Endothelial cell of umbilical vein (primary cell): ENCODE measurements at places on chromosomes 2 and 18.
A peak's percentile ranks its signal among the peaks of the same experiment; 100 is the strongest.

- no peak for DNase-seq
Observed at GRCh38 chr2:133412694-133413093, 155.6 kb downstream of the NCKAP5 start.

GRCh38 chr18:67519592-67519991, 3.1 kb upstream of the DSEL start:
- DNase-seq: no peak

DNA sequence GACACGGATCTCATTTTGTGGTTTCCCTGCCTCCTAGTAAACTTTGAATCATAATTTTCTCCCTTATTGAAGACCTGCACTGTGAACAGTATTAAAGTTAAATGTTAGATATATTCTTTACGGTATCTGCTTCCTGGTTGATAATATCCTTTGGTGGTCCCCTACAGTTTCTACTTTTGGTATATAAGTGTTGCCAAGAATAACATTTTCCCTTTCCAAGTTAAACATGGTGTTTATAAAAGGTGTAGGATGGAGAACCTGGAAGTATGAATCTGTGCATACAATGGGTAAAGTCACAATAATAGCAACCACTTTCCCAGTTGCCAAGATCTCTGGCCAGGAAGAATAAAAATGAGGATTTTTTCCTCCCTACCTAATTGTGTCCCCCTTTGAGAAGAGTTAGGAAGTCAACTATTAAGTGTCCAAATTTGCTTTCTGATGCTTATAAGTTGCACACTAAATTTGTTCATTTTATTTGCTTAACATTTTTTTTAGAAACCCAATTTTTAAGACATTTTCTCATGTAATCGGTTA, 201.0 kb upstream of the STK17B start:
- peak; percentile 88 for DNase-seq

DNA sequence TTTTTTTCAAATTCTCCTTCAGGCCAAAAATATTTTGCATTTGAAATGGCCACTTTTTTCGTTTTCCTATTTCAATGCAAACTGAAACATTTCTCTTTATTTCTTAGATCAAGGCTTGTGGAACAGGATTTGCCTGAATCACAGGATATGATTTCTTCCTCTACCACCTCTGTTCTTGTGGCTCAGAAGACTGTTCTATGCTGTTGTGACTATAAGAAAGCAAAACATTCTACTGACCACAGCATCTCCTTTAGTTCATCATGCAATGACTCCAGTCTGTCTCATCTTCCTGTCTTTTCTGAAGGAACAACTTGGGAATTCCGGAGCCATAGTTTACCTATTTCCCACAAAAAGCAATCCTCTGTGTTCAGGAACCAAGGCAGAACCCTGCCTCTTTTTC, 16.2 kb upstream of the ZNF512 start:
- DNase-seq: peak; percentile 82

DNA sequence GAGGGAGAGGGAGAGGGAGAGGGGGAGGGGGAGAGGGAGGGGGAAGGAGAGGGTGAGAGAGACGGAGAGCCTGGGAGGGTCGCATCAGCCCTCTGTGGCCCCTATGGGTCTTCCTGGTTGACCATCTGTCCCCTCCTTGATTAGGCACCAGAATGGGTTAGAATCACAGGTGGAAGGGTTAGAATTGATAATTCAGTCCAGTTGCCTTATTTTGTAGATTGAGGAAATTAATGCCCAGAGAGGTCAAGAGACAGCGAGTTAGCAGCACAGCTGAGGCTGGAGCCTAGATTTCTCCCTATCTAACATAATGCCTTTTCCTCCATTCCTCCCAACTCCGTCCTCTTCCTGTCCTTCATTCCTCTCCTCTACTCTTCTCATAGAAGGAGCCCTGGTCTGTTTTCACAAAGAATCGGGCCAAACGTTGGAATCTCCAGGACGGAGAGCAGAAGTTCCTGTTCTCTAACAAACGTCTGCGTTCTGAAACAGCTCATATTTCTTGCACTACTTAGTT, 338 bp upstream of the THUMPD2 start:
- peak; percentile 17 for DNase-seq

GRCh38 chr2:50355891-50356290, 676.0 kb downstream of the NRXN1 start:
- DNase-seq: no peak

GRCh38 chr18:79604913-79605880, 74.4 kb upstream of the CTDP1 start:
- DNase-seq: no peak

DNA sequence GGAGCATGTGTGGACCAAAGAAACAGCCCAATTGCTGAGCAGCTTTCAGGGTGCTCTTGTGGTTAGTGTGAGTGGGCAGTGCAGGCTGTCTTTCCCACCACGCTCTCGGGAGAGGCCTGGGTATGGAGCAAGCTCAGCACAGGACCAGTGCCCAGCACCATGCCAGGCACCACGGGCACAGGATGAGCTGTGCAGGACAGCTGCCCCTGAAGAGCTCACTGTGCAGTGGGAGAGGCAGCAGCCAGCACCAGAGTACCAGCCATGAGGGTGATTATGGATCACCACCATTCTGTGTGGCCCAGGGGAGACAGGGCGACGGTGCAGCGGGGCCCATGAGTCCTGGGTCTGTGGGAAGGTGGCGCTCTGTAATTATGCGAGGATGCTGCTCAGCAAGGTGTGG, 29.7 kb upstream of the FAHD2A start:
- DNase-seq: no peak

DNA sequence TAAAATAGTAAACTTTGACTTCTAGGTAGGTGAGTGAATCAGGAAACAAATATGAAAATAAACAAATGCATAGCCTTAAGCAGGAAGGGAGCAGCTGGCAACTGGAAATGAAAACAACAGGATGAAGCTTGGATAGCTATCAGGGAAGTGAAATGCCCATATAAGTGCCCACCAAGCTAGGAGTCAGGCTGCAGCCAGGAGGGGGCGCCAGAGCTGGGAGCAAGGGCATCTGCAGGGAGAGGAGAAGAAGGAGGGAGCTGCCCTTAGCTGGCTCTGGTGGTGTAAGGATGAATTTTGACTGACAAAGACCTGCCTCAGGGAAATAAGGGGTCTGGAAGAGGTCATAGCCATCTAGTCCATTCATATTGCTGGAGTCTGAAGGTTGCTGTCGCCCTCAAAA, 298.3 kb downstream of the TDRD15 start:
- DNase-seq: no peak

DNA sequence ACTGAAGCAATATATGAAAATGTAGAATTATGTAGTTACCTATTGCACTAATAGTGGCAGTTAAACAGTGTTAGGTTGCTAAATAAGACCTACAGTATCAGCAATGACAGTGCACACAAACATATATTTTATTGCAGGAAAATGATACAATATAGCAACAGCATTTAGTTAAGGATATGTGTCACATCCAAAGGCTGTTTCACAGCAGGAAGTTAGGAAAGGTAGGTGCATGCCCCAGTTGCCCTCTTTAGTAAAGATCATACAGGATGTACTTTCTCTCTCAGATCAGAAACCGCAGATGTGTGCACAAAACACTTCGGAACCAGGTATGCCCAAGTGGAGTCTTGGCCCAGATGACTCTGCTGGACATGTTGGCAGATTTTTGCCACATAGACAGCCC, 444.1 kb downstream of the XIRP2 start:
- DNase-seq: peak; percentile 5

- DNase-seq: no peak
Observed at GRCh38 chr18:69528435-69528834, 127.7 kb downstream of the DOK6 start.

GRCh38 chr2:120995656-120996190, 260.1 kb downstream of the GLI2 start:
- DNase-seq: no peak

- DNase-seq: no peak
Observed at GRCh38 chr18:306608-307255, 38.9 kb upstream of the THOC1 start.

DNA sequence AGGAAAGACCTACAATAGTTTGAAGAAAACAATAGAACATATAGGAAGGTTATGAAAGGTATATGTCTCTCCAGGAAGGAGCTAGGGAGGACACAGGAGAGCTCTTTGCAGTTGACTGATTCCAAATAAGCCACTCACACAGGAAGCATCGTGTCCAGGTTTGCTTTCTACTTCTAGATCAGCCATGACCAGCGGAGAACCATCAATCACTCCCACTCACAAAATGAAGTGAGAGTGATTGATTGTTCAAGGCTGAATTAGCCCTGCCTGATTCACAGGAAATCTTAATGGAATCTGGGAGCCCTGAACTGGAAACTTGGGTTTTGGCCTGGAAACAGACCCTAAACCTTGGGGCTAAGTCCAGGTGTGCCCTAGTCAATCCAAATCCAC, 1292.2 kb upstream of the ZEB2 start:
- DNase-seq: peak; percentile 20

DNA sequence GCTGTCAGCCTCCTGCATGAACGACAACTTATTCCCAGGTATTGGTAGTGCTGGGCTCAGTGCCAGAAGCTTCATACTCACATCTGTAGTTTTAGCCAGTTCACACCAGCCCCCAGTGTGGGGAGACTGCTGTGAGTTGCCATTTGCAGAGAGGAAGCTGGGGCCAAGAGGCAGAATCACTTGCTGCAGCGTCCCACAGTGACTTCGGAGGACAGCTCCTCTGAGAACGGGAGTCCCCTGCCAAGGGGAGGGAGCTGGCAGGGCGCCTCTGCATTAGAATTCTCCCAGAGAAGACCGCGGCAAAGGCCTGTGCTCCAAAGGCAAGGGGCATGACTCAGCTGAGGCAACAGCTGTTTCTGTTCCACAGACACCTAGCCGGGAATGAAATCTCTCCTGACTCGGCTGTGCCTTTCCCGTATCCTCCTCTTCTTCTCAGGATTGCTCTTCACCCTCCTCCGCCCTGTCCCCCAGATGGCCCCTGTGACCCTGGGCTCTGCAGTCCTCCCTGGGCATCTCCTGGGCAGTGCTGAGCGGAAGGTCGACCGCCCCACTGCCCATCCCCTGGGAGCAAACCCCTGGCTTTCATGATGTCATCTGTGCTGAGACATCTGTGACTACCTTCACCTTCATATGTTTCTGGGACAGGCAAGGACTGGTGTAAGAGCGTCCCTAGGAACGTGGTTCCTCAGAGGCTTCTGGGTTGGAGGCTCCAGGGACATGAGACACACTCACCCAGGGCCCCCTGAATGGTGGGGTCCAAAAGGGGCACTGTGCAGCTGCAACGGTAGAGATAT, 18.0 kb downstream of the MAL start:
- DNase-seq: no peak

DNA sequence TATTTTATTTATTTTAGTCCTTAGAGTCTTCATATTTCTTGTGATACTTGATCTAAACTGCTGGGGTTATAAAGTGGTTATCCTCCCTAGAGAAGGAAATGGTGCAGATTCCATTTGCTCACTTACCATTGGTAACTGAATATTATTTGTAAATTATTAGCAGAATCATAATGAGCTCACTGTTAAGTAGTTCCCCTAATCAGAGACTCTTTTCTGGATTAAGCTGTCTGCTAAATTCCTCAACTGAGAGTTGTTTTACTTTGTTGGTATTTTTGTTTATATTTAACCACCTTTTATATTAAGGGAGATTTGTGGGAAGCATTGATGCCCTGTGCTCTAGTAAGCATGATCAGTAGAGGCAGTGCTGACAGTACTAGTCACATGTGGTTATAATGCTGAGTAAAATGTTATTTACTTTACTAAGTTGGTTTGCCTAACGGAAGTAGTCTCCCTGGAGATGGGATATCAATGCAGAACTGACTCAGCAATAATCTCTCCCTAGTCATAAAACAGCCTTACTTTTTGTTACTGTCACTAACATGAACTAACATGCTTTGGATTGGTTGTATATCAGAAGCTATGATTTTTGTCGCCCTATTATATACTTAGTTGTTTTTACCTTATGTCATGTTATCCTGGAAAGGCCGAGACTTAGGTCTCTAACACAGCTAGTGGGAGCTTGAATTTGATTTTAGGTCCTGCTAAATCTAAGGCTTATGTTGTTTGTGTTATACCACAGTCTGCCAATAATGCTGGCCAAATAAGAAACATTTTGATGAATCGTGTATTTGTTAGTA, 166.7 kb downstream of the MCFD2 start:
- peak; percentile 64 for DNase-seq

DNA sequence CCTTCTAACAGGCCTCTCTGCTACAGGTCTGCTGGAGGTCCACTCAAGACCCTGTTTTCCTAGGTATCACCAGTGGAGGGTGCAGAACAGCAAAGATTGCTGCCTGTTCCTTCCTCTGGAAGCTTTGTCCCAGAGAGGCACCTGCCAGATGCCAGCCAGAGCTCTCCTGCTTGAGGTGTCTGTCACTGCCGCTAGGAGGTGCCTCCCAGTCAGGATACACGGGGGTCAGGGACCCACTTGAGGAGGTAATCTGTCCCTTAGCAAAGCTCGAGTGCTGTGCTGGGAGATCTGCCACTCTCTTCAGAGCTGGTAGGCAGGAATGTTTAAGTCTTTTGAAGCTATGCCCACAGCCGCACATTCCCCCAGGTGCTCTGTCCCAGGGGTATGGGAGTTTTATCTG, 140.6 kb downstream of the BAZ2B start:
- DNase-seq: no peak

- no peak for DNase-seq
Observed at GRCh38 chr18:63883617-63884016, 3.9 kb upstream of the SERPINB2 start.

DNA sequence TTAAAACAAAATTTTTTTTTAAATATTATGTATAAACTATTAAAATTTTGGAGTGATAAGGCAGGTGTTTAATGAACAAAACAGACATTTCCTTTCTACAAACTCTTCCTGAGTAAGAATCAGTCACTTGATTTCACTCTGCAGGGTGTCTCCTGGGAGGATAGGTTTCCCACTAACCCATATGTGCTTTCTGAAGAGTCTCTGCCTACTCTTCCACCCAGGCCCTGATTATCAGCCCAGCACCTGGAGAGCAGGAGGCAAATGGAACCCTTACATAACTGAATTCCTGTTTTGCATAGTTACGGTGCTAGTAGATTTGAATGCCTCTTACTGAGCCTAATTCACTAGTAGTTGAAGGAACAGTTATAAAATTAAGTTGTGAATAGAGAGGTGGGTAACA, 1718.6 kb downstream of the SUCLG1 start:
- no peak for DNase-seq

DNA sequence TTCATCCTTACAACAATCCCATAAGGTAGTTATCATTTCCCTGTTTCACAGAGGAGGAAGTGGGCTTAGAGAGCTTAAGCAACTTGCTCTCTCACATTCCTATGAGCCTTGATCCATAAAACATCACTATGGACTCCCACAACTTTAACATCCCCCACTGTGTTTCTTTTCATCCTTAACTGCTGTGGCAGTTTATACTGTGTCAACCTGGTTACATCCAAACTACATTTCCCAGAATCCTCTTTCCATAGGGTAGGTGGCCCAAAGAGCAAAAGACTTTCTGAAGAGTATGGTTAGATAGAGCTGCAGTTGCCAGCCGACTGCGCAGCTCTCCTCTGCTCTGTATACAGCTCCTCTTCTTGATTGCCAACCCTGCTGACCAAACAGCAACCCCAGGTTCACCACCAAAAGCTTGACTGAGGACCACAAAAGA, 22.5 kb downstream of the MAP3K2 start:
- no peak for DNase-seq
